CD4-positive, alpha-beta T cell treated with Interferon alpha-2 for 1 hour (primary cell): ENCODE measurements at places on chromosomes 2 and 18.

DNA sequence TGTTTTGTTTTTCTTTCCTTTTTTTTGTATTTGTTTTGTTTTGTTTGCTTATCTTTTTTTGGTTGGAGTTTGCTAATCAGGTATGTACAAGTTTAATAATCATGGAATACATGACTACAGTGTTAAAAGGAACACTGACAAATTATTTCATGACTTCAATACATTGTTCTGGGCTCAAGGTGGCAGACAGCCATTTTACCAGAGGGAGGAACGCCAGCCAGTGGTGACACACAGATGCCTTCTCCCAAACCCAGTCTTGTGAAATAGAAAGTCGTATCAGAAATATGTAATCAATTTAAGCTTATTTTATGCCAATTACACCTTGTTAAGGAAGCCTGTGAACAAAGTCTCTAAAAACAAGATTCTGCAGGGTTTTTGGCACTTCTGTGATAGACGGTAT, 264.0 kb upstream of the EPHA4 start:
- no peak for DNase-seq

DNA sequence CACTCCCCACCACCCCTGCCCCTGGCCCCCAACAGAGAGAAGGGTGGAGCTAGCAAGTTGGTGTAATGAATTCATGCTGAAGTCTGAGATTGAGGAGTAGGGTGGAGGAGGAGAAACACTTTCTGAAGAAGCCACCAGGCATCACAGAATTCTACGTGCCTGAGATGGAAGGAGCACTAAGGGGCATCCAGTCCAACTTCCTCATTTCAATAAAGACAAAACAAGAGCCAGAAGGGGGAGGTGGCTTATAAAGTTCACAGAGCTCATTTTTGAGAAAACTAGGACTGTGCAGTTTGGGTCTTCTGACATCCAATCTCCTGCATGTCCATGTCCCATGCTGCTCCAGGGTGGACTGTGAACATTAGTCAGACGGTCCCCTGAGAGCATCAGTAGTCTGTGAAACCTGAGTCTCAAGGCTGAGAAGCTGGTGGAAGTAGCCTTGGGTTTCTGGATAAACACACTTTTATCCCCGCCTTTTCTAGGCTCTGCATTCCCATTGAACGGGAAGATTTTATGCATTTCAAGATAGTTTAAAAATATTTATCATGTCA, 77.7 kb downstream of the TRIM43 start:
- no peak for DNase-seq

DNA sequence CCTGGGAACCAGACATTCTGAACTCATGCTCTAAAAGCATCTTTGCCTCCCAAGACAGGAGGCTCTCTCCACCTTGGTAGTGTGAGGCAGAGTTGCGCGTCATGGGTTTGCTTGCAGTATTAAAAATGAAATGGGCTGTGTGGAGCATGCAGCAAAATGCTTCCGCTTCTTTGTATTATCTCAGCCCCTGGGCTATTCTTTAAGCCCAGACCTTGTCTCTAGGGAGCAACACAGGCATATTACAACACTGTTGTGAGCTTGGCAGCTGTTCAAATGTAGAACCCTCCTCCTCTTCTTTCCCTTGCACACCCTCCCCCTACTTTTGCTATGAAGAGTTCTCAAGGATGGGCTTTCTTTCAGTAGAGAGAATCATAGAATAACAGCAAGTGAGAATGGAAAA, 185.1 kb upstream of the LHCGR start:
- no peak for DNase-seq

DNA sequence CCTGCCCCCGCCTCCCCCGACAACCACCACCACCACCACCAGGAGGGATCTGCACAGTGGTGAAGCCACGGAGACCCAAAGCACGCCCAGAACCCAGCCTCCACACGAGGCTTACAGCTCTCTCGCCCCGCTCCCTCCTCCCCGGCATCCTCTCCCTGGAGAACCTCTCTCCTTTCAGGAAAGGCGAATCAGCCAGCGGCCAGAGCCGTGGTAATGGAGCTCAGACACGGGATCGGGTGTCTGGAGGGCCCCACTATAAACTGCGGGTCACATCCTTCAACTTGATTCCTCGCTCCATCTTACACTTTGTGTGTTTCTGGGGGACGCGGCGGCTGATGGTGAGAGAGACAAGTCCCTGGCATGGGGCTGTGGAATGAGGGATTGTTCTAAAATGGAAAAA, 271.5 kb upstream of the SIX2 start:
- DNase-seq: no peak

DNA sequence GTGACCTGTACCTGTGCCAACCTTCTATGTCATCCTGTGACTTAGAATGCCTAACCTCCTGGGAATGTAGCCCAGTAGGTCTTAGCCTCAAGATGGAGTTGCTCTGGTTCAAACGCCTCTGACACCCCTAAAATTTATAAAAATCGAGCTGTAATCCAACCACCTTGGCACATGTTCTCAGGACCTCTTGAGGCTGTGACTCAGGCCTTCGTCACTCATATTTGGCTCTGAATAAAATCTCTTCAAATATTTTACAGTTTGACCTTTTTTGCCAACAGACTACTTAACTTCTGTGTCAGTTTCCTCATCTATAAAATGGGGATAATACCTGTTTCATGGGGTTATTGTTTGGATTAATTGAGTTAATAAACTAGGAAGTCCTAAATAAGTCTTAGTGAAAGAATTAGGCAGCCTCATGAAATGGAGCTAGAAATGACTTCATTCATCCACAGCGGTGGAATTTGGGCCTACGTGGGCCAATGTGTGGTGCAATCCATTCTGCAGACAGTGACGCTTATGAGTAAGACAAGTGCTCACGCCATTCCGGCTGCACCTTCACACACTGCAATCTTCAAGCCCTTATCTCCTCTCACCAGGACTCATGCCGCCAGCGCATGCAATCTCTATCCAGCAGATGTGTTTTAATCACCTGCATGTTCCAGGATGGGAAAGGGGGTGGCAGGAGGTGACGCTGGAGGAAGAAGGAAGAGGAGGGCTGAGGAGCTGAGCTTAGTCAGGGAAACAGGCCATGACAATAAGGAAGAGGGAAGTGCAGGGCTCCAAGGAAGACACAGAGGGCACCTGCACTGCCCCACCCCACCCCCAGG, 2.0 kb upstream of the UBE2F start:
- no peak for DNase-seq

DNA sequence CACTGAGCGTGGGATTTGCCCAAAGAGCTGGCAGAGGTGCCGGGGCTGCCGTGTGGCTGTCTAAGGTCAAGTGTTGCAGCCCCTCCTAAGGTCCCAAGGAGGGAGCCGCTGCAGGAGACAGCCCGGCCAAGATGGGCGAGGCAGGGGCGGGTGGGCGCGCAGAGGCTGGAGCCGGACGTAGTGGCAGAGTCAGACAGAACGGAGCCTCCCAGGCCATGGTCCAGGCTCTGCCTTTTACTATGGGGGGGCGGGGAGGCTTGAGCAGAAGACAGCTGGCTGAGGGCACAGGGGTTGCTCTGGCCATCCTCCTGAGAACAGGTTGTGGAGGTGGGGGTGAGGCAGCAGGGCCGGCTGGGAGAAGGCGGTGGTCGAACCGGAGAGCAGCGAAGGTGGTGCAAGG, 27.5 kb upstream of the PRLH start:
- no peak for DNase-seq

DNA sequence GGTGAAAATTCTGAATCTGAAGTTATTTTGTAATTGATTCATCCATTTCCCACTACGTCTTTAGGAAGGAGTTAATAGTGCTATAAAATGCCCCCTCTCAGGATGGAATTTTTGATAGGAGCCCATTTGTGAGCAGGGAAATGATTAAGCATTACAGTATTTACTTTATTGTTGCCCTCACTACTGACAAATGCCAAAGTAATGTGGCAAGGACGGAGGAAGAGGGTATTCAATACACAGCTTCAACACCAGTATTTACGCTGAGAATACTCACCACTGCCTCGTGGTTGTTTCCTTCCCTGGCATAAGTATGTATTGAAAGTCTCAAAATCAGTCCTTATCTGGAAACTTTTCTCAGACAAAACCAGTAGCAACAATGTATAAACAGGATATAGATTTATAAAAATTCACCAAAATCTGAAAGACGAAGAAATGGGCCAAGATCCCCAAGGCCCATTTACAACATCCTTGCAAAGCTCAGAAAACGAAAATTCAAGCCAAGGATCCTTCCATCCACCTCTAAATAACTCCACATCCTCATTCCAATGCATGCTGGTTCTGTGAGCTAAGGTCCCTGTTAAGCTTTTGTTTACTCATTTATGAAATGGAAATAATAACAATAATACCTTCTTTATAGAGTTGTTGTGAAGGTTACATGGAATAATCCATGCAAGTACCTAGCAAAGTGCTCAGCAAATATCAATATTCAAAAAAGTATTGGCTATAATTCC, 29.3 kb downstream of the FEZ2 start:
- DNase-seq: no peak

- no peak for DNase-seq
These were observed 807.8 kb upstream of the ACVR2A start for GRCh38 chr2:147037048-147037447.

DNA sequence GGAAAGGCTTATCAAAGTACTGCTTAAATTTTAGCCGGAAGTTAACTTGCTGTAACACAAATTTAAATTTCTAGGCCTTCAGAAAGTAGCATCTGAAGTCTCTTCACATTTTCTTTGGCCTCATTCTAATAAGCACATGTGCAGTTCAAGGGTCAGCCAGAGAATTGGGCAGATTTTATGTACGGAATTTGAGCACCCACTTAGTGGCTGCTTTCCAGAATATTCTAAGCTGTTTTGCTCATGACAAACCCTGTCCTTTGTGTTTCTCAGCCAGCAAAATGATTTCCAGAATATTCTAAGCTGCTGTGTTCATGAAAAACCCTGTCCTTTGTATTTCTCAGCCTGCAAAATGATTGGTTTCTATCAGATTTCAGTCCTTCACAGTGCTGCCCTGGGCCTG, 225.0 kb upstream of the DOK6 start:
- DNase-seq: no peak

DNA sequence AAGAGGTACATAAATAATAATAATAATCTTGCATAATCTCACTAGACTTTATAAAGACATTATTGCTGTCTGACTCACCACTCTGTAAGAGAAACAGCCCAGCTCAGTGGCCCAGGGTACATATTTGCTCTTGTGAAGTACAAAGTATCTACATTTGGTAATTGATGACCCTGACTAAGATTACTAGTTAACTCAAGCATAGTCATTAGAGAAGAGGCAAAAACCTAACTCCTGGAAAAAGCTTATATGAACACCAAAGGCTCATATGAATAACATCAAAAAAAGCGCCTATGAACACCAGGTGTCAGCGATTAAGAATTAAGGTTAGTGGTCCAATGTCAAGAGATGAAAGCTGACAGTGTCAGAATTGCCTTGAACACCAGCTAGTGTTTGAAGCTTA, 38.4 kb downstream of the RAD51AP2 start:
- no peak for DNase-seq

DNA sequence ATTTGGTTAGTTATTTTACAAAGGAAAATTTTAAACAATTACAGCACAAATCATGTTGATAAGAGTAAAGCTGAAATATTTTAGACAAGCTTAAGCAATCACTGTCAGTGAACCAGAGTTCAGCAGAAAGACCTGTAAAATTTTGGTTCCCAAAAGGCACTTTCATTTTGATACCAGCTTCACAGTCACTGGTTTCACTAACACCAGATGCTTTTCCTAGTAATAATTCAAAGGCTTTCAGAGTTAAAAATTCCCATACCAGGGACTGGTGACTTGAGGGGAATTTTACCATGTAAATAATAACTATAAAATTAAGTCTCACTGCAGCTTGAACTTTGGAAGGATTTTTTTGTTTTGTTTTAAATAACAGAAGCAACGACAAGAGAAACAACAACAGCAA, 102.3 kb upstream of the CD302 start:
- no peak for DNase-seq

DNA sequence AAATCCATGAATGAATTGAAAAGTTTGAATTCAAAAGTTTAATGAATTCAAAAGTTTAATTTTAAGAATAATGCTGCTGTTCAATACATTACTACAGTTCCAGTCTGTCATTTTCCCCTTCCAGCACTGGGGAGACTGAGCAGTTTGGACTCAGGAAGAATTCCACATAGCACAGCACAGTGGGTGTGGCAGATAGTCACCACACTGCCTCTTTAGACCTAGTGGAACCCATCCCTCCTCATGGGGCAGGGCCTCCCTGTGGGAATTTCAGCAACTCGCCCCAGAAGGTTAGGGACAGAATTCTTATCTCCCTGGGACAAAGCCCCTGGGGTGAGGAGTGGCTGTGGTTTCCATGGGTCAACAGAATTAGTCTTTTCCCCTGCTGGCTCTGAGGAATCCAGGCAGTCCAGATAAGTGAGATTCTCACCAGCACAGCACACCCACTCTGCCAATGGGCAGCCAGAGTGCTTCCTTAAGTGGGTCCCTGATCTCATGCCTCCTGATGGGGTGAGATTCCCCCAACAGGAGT, 442.0 kb upstream of the SYT4 start:
- DNase-seq: no peak

DNA sequence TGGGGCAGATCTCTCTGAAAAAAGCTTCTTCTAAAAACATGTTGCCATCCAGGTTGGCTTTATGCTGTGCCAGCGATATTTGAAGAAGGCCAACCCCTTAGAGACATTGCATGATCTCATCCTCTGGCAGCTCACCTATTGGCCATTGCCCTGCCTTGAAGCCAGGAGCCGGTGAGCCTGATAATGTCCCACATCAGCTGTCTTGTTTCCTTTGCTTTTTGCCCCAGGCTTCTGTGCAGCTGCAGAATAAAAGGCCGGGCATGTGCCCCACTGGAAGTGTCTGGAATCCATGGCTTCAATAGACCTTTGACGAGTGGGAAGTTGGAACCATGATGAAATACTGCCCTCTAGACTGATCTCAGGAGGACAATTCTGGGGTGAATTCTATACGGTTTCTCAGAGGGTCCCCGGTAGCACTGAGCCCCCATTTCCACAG, 523.5 kb upstream of the ZEB2 start:
- DNase-seq: no peak

- DNase-seq: no peak
These were observed 658.9 kb upstream of the NXPH2 start for GRCh38 chr2:139439100-139439499.

GRCh38 chr18:11994703-11995444, 13.6 kb downstream of the IMPA2 start:
- DNase-seq: no peak

DNA sequence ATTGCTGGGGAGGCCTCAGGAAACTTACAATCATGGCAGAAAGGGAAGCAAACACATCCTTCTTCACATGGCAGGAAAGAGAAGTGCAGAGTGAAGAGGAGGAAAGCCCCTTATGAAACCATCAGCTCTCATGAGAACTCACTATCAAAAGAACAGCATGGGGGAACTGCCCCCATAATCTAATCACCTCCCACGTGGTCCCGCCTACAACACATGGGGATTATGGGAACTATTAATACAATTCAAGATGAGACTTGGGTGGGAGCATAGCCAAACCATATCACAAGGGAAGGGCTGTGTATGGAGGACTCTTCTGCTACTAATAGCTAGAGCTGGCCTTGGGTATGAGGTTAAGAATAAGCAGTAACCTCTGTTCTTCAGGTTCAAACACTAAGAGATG, 8.8 kb upstream of the SETBP1 start:
- no peak for DNase-seq

GRCh38 chr2:234162861-234163260, 112.4 kb downstream of the SPP2 start:
- no peak for DNase-seq
